ENCODE measurements at places on chromosomes 16 and 17.

- DNase-seq, result no peak
Measured at GRCh38 chr16:48067388-48067787, 88.4 kb downstream of the ABCC12 start.

DNA sequence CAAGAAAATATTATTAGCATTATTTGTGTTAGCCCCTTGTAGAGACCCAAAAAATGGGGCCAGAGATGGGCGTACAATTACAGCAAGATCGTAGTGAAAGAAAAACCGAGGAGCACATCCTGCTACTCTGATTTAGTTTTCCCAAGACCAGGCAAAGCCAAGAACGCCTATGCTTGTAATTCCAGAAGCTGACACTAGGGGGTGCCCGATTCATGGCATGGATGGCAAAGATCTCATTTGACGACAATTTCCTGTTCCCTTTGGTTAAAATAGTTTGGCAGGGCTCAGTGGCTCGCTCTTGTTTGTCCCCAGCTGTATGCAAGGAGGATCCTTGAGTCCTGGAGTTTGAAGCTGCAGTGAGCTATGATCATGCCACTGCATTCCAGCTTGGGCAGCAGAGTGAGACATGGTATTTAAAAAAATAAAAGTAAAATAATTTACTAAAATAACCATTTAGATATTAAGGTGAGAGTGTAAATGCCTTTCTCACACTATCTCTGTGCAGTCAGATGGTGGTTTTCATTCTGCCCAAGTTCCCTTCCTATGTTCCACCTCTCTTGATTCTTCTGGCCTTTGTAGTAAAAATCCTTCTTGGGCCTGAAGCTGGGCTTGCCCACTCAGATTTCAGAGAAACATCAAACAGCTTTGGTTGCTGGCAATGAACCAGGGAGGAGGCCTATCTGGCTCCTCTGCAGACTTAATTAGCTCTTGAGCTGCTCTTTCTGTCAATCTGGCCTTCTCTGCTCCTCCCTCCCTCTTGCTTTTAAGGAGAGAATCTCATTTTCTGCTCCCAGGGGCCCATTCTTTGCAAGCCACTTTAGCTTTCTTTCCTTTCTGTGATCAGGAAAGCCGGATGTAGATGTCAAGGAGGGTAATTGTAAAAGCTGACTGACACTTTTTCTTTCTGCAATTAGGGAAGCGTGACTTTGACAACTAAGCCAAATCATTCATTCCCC, 31.2 kb downstream of the TMEM238L start:
- DNase-seq, result no peak

- DNase-seq, result no peak
Measured at GRCh38 chr16:55081622-55082590, 151.2 kb downstream of the IRX5 start.

- DNase-seq, result no peak
Measured at GRCh38 chr16:88339930-88340754, 42.6 kb upstream of the ZNF469 start.

DNA sequence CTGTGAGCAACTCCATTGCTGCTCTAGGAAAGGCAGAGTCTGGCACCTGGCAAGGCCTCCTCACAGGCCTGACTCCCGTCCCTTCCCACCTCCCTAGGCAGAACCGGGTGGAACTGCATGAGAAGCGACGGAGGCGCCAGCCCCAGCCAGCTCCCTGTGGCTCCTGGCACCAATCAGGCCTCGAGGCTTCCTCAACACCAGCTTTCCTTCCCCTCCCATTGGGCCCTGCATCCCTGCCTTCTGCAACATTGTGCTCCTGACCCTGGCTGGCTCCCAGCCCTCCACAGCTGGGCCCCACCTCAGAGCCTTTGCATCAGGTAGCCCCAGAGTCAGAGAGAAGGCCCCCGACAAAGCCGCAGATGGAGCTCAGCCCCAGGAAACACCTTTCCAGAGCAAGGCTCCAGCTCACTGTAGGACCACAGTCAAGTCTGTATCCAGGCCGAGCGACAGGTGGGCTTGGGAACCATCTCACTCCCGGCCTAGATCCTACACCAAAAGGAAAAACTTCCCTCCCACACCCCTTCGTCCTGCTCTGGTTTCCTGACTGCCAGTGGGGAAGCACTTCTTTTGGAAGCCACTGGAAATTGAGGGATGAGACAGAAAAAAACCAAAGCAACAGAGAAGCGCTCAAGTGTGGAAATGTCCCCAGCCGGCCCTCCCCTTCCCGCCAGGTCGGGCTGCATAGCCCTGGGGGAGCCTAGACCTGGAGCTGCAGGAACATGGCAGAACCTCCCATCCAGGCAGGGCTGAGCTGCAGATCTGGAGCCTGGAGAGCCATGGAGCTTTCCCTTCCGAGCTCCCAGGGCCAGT, 31.0 kb downstream of the LRRC75A start:
- no peak for DNase-seq

Measured in thoracic aorta (tissue), 2 donors.